Fibroblast of skin of left biceps (primary cell): ENCODE measurements at places on chromosomes 1 and 21.

GRCh38 chr1:244029124-244029523 lies 22.0 kb upstream of the ZBTB18 start:
- no peak for DNase-seq

DNA sequence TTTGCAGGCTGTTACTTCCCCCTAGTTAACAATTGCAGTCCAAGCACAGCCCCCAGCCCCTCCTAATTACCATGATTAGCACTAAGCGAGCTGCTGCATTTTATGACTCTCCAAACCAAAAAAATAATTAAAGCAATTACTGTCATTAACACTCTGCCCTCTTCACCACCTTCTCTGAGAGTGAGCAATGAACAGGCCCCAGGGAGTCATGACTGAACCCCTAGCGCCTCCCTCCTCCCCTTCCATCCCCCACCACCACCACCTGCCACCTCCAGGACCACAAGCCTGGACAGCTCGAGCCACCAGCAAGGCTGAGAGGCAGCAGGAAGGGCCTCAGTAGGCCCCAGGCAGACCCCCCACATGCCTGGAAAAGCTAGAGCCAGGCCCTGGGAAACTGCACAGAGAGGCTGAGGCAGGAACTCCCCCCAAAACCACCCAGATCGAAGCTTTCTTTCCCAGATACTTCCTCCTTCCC lies 35.5 kb upstream of the ZC3H12A start:
- no peak for DNase-seq

DNA sequence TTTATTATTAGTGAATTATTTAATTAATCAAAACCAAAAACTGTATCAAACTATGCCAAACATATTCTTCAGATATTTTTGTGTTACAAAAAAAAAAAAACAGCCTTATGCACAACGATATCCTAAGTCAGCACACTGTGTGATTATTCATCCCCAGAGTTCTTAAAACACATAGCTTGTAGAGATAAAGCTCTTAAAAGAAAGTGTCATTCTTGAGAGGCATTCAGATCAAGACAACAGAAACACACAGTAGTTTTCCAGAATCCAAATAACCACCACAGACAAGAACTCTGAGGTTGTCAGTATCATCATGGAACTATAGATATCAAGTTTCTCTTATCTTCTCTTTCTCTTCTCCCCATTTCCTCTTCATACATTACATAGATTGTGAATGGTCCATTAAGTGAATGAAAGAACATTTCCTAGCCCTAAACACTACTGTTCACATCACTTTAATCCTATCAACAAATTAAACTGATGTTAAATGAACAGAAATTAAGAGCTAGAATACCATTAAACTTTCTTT lies 13.5 kb downstream of the ZZZ3 start:
- no peak for DNase-seq

DNA sequence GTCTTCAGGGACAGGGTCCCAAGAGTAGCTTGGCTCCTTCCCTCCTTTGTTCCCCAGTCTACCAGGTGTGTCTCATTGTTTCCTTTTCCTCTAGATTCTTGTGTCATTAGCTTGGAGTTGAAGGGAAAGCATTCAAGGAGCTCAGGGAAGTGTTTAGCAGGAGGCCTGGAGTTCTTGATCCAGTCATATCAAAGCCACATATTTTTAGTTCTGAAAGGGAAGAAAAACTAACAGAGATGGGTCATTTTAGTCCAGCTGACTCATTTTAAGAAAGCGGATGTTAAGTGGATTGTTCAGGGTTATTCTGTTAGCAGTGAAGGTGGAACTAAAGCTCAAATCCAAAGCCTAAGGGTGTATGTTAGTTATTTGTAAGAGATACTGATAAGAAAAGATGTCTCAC lies 721 bp downstream of the C1orf54 start:
- DNase-seq, result no peak
